Stimulated activated CD4-positive, alpha-beta T cell treated with anti-CD3 and anti-CD28 coated beads, Interleukin-15, amount 100 ng/mL, for 1 hour (primary cell): ENCODE measurements at places on chromosomes 7 and 10.

DNA sequence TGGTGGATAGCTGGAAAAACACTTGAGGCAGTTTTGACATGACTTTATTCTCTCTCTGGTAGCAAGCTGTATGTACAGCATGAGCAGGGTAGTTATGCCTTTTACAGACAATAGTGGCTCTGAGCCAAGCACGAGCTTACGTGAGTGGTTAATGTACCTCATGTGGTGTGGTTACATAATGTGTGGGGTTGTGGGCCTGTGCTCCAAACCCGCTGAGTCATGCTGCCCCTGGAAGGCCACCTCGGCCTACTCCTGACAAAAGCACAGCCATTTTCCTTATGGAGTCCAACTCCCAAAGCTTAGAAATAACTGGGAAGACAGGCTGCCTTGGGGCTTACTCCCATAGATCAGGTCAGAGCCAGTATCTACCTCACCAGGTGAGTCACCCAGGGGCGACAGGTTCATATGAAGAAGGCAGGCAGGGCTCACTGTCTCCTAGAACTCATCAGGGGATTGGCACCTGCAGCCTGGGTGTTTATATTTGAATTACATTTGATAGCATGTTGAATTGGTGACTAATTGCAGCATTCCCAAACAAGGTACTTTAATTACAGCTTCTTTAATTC is 404.5 kb downstream of the ADRA2A start:
- no peak for DNase-seq

- no peak for DNase-seq
Observed at GRCh38 chr7:50815138-50815537, 32.4 kb upstream of the GRB10 start.

GRCh38 chr7:113026941-113027340 is 59.7 kb downstream of the GPR85 start:
- DNase-seq, result no peak

DNA sequence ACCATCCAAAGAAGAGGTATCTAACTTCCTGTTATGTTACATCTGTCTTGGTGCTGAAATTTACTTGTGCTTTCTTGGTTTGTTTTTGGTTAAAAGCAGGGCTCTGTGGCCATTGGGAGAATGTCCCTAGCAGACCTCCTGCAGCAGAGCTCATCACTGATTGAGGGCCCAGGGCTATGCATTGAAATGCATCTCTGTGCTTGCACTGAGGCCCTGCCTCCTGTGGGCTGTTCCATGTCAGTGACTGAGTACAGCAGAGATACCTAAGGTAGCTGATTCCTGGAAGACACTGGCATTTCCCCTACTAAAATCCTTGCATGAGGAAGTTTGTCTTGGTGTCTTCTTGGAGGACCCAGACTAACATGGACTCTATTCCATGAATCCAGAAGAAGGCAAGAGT is 213.9 kb downstream of the FRMD4A start:
- DNase-seq, result no peak

DNA sequence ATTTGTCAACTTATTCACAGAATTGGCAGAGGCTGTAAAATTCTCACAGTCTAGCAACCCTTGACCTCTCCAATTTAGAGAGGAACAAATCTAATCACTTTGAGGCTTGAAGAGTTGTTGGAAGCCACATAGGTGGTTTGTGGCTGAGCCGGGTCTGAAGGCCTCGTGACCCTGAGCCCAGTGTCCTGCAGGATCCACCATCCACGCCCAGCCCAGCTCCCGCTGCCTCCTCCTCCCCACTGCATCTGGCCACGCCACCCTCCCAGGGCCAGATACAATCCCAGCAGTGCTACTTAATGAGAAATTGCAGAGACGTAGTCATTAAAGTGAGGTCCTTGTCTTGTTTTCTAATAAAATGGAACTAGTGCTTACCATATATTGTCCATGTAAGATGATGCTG is 81.4 kb upstream of the SHH start:
- no peak for DNase-seq

- DNase-seq, result no peak
Observed at GRCh38 chr10:95236068-95236903, 42.2 kb downstream of the ACSM6 start.

DNA sequence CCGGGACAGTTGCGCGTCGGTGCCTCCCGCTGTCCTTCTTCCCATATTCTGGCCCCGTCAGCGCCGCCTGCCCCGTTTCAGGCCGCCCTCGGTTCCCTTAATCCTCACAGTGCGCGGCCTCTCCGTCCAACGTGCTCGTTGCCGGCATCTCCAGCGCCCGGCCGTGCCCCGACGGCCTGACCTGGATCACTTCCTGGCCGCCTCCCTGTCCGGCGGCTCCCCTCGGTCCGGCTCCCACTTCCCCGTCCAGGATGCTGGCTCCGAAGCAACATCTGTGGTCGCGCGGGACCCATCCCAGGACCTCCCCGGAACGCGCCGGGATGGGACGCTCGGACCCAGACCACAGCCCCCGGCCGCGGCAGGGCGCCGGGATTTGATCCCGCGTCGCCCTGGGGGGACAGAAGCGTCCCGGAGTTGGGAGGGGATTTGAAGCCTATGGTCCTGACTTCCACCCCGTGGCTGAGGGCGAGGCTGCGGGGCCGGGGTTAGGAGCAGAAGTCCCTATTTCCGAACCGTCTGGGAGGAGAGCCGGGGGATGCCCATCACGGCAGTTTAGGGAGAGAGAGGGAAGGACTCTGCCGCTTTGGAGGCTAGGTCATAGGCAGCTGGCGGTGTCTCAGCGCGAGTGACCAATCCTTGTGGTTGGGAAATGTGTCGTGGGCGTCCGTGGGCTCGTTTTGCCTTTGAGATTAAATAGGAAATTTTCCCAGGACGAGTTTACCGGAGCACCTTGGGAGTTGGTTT is 53.8 kb downstream of the KCTD7 start:
- no peak for DNase-seq

DNA sequence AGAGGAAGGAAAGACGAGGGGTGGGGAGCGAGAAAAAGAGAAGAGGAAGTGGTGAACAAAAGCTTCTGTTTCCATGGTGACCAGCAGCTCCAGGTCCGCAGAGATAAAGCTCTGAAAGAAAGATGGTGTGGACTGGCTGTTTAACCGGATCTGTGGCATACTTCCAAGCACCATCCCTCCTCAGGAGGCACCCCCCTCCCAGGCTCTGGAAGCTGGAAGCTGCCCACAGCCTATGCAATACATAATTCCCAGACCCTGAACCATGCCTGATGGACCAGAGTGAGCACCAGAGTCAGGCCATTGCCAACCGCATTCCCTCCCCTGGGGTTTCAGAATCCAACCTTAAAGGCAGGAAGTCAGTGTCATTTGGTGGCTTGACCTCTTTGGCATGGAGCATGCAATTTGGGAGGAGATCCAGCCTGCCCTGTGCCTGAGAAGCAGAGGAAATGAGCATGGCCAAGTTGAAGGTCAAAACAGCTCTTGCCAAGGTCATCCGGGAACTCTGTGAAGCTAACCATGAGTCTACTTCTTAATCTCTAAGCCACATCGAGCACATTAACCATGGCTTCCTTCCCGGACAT is 22.2 kb upstream of the CPXM2 start:
- no peak for DNase-seq

- DNase-seq, result no peak
Observed at GRCh38 chr7:15049157-15049556, 146.6 kb upstream of the DGKB start.

DNA sequence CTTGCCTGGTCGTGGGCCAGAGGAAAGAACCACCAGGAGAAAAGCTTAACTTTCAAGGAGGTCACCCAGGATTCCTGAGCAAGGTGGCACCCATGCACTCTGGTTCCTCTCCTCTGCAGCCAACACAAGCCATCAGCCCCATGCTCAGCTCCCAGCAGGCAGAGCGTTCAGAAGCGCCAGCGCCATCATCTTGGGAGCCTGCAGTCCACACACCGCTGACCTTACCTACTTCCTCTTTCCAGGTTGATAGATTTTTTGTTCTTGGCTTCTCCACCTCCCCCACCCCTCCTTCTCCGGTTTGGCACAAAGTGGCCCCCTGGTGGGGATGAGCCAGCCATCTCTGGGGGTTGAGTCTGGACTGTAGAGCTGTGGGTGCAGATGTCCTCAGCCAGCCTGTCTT is 1.7 kb upstream of the WDR86 start:
- DNase-seq, result no peak

GRCh38 chr7:116836048-116836447 is 26.3 kb upstream of the CAPZA2 start:
- no peak for DNase-seq

GRCh38 chr7:25726170-25726780 is 425.7 kb upstream of the NFE2L3 start:
- DNase-seq, result no peak

DNA sequence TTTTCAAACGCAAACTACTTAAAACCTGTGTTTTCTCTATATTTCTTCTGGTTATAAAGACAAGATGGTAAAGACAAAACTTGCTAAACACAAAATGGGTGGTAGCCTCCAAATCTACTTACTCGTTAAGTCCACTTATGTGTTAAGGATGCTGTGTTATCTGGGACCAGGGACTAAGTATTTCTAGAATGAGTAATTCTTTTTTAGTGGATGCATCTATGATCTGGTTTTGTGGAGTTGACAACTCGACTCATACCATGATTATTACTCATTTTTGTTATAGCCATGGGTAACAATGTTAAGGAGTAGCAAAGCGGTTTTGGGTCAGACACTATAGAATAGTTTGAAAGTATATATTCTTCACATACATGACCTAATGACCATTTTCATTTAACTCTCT is 239.5 kb upstream of the FOXP2 start:
- no peak for DNase-seq

- no peak for DNase-seq
Observed at GRCh38 chr10:35362701-35363350, 26.5 kb downstream of the CCNY start.

- DNase-seq, result no peak
Observed at GRCh38 chr10:44902941-44903545, 8.1 kb upstream of the TMEM72 start.

DNA sequence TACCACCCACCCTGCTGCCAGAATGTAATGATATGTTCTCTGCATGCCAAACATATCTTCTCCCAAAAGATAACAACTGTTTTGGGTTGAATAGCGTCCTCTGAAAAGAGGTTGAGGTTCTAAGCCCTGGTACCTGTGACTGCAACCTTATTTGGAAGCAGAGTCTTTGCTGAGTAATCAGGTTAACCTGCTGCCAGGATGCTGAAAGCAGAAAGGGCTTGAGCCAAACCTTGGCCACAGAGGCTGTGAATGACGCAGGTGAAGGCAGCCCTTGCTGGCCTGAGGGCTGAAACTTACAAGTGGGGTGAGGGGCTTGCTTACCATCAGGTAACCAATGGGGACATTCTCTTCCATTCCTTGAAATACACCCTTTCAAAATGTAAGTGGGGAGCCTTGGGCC is 151.8 kb upstream of the RHEB start:
- DNase-seq, result no peak

DNA sequence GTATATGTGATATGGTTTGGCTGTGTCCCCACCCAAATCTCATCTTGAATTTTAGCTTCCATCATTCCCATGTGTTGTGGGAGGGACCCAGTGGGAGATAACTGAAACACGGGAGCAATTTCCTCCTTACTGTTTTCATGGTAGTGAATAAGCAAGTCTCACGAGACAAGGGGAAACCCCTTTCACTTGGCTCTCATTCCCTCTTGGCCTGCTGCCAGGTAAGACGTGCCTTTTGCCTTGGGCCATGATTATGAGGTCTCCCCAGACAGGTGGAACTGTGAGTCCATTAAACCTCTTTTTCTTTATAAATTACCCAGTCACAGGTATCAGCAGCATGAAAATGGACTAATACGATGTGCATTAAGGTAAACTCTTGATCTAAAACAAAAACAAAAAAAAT is 357.1 kb upstream of the AOAH start:
- DNase-seq, result no peak

DNA sequence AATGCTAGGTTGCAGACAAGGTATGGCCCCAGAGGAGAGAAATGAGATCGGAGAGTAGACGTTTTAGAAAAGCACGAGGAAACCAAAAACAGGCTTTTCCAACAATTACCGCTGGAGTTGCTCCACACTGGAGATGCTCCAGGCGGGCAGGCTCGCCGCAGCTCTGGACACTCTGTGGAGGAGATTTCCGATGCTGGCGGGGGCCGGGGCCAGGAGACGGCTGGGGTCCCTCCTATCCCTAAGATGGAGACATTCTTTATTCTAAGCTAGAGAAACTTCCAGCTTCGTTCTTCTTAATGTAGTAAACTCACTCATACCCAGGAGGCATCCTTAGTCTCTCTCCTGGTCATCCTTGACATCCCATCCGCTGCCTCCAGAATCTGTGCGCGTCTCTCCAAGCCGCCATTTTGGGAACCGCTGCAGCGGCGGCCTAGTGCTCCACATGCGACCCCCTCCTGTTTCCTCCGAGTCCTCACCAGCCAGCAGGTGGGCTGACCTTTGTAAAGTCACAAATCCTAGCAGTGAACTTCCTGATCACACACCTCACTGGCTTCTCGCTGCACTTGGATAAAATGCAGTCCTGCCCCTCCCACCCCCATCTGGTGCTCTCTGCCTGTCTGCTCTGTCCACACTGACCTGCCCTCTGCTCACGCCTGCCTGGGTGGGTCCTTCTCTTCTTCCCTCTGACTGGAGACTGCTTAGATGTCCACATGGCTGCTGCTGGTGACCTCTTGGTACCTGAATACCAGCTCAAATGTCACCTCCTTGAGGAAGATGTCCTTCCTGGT is 11.9 kb downstream of the PYROXD2 start:
- no peak for DNase-seq

GRCh38 chr7:79782256-79782655 is 328.8 kb upstream of the MAGI2 start:
- no peak for DNase-seq

- DNase-seq, result no peak
Observed at GRCh38 chr10:113988535-113988934, 55.1 kb upstream of the ADRB1 start.

GRCh38 chr7:133784486-133785001 is 342.6 kb upstream of the LRGUK start:
- DNase-seq, result no peak
